ENCODE measurements at places on chromosomes 11 and 22. TPM values are rescaled to one million over a fixed set of nuclear protein-coding genes. Genes with fewer than 3 reads are reported as not detected.

ZDHHC5 gene
- 78.4 TPM for total RNA-seq

OR4D5 gene
- not detected for total RNA-seq

KCTD14 gene
- total RNA-seq, result 0.22 TPM

SMTNL1 gene
- not detected for total RNA-seq

ADORA2A gene
- total RNA-seq, result 30.3 TPM

KCNQ1OT1 gene
- total RNA-seq, result 0.34 TPM

MS4A13 gene
- not detected for total RNA-seq

APOC3 gene
- total RNA-seq, result not detected

ANKK1 gene
- total RNA-seq, result 1.9 TPM

SESN3 gene
- total RNA-seq, result 48.8 TPM

SPI1 gene
- total RNA-seq, result 2.9 TPM

OR4C5 gene
- not detected for total RNA-seq

CHRNA10 gene
- total RNA-seq, result 3.2 TPM

SLC29A2 gene
- total RNA-seq, result 11.2 TPM

MYEOV gene
- not detected for total RNA-seq

KRTAP5-7 gene
- not detected for total RNA-seq

SLC6A5 gene
- total RNA-seq, result not detected

ELFN2 gene
- total RNA-seq, result 0.26 TPM

DERL3 gene
- 9.6 TPM for total RNA-seq

TRIM34 gene
- total RNA-seq, result 17.3 TPM

FUT4 gene
- total RNA-seq, result 6.8 TPM

FIBIN gene
- not detected for total RNA-seq

ACAD8 gene
- 29.5 TPM for total RNA-seq

HBE1 gene
- not detected for total RNA-seq

OR2AG2 gene
- total RNA-seq, result not detected

DBX1 gene
- not detected for total RNA-seq

ILK gene
- 207 TPM for total RNA-seq

CTSW gene
- total RNA-seq, result 161 TPM

TBX10 gene
- not detected for total RNA-seq

HTR3A gene
- total RNA-seq, result not detected

KDM4E gene
- not detected for total RNA-seq

CBLIF gene
- total RNA-seq, result not detected

NLRP6 gene
- total RNA-seq, result 32.1 TPM

ASPHD2 gene
- total RNA-seq, result 9.0 TPM

LIN7C gene
- 23.9 TPM for total RNA-seq

LMO2 gene
- 0.44 TPM for total RNA-seq

PRSS23 gene
- 0.17 TPM for total RNA-seq

MN1 gene
- 0.30 TPM for total RNA-seq

SLC22A12 gene
- total RNA-seq, result not detected

RPS6KB2 gene
- total RNA-seq, result 71.4 TPM

NCF4 gene
- total RNA-seq, result 31.0 TPM

SLC17A6 gene
- total RNA-seq, result not detected

OR51I1 gene
- total RNA-seq, result not detected

HOATZ gene
- total RNA-seq, result not detected

DCDC1 gene
- total RNA-seq, result not detected

VWCE gene
- total RNA-seq, result 3.1 TPM

C22orf42 gene
- total RNA-seq, result not detected

EFCAB6 gene
- 0.37 TPM for total RNA-seq

VPREB3 gene
- total RNA-seq, result not detected

SCGB1C1 gene
- total RNA-seq, result not detected

All from activated naive CD8-positive, alpha-beta T cell treated with anti-CD3 and anti-CD28 coated beads, Interleukin-2, amount 10 ng/mL, durations not matched to agents 7 days and 5 days (primary cell).